ENCODE measurements at places on chromosomes 5 and 9. TPM values are rescaled to one million over a fixed set of nuclear protein-coding genes. Genes with fewer than 3 reads are reported as not detected.
A peak's percentile ranks its signal among the peaks of the same experiment; 100 is the strongest.

The RPS23 gene
- polyA plus RNA-seq = 921 TPM

The PRR7 gene
- 11.1 TPM for polyA plus RNA-seq

GRCh38 chr5:94832685-94833084, 214.2 kb downstream of the SLF1 start:
- no peak for DNase-seq

- DNase-seq = no peak
These were observed 178.4 kb downstream of the FAM114A2 start for GRCh38 chr5:153860195-153860886.

- no peak for DNase-seq
These were observed 215.6 kb downstream of the SYK start for GRCh38 chr9:91017245-91017644.

DNA sequence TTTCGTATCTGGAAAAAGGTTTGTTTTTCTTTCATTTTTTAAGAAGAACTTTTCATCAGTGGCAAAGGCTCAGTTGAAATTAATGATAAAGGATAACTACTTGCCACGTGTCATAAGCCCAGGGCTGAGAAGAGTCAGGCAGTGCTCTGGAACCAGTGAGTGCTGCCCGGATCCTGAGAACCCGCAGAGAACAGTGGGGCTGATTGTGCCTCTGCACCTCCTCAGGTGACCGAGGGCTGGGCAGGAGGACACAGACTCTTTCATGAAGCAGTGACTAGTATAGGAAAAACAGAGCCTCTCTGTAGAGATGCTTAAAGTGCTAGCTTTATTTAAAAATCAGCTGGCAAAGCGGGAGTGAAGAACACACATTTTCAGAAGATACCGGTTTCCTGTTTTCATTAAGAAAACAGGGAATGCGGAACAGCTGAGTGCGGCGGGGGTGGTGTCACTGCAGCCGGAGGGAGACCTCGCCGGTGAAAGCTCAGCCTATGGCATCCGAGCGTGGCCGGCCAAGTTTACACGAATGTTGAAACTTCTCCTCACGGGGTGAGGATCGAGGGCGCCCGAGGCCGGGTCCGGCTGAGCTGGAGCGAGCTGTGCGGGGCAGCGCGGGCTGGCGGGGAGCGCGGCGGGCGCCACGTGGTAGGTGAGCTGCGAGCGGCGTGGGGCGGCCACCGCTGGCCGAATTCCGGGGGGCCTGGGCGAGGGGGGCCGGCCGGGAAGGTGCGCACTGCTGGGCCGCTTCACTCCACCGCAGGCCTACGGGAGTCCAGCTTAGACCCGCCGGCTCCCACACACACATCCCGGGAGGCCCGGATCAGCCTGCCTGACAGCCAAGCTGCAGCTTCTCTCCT, 134.7 kb upstream of the DMRT1 start:
- peak; percentile 86 for DNase-seq
